Stimulated activated CD8-positive, alpha-beta memory T cell treated with anti-CD3 and anti-CD28 coated beads, Interleukin-4, amount 100 ng/mL, for 1 hour (primary cell): ENCODE measurements at places on chromosomes 2 and 18.

DNA sequence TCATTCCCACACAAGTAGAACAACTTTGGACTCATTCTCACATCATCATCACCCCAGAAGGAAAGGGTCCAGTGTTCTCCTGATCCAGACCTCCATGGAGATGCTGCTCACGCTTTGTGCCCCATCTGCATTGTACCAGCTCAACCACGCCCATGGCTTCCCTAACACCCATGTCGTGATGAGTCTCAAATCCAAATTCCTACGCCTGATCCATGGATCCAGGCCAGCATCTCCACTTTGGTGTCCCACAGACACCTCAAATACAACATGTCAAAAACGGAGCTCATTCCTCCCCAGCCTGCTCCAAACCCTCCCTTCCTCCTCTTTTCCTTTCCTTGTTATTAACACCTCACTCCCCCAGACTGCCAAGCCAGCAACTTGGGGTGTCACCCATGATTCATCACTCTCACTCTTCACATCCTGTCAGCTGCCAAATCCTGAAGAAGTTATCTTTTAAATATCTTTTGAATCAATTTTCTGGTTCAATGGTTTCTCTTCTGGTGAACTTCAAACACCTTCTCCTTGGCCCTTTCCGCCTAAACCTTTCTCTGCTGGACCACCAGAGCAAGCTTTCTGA is 30.2 kb upstream of the FAM124B start:
- no peak for DNase-seq

- no peak for DNase-seq
These were observed 20.1 kb upstream of the FN1 start for GRCh38 chr2:215455958-215456357.

GRCh38 chr2:191554240-191554639 is 123.7 kb upstream of the NABP1 start:
- DNase-seq = no peak

- DNase-seq = no peak
These were observed 97.4 kb upstream of the NABP1 start for GRCh38 chr2:191580581-191580980.

DNA sequence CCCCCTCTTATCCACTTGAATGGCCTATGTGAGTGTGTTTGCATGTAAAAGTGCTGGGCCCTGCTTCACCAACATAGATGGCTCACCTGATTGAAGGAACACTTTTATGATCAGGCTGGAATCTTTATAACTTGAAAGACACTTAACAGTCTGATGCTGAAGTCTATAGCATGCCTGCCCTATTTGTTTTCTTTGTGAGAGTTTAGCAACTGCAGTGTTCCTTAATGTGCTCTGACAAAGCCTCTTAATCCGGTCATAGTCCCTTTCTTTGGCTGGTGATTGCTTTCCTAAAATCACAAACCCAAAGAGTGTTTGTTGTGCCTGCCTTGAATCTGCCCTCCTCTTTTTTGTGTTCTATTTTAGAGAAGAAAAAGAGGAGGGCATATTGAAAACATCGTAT is 1382.8 kb upstream of the CELF4 start:
- no peak for DNase-seq

- DNase-seq = no peak
These were observed 41.9 kb downstream of the MARCO start for GRCh38 chr2:118983915-118984314.

DNA sequence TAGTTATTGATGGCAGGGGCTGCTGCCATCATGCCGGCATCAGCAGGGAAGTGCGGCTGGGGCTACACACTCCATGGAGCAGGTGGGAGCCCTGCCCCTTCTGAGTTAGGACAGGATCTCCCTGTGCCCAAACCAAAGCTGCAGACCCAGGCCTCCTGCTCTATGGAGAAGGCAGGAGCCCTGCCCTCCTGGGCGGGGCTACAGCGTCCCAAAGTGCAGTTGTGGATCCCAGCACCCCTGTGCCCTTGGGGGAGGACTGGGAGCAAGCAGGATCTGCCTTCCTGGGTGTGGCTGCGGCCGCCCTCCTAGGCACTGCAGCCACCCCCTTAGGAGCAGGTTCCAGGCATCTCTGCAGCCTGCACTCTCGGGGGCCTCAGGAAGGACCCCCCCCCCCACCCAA is 1392.4 kb upstream of the SLC39A10 start:
- DNase-seq = no peak

- DNase-seq = no peak
These were observed 526.9 kb upstream of the ID2 start for GRCh38 chr2:8154936-8155335.

DNA sequence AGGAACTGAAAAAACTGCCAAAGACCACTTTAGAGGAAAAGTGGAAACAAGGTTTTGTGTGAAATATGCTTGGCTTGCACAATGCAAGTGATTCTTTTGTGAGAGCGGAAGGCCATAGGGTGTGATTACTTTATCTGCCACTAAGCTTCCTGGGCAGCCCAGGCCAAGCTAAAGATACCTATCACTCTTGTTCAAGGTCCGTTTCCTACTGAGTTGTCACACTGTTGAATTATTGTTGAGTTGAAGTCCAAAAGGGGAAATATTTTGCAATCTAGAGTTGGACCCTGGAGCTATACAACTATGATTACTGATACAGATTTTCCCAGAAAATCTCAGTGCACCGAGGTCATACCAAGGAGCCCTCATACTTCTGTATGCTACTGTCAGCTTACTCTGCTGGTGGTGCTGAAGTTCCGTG is 72.7 kb upstream of the CTAGE1 start:
- DNase-seq = no peak

GRCh38 chr18:76412010-76412817 is 82.8 kb downstream of the ZNF516 start:
- no peak for DNase-seq

GRCh38 chr2:237998530-237998929 is 31.7 kb downstream of the UBE2F start:
- no peak for DNase-seq

DNA sequence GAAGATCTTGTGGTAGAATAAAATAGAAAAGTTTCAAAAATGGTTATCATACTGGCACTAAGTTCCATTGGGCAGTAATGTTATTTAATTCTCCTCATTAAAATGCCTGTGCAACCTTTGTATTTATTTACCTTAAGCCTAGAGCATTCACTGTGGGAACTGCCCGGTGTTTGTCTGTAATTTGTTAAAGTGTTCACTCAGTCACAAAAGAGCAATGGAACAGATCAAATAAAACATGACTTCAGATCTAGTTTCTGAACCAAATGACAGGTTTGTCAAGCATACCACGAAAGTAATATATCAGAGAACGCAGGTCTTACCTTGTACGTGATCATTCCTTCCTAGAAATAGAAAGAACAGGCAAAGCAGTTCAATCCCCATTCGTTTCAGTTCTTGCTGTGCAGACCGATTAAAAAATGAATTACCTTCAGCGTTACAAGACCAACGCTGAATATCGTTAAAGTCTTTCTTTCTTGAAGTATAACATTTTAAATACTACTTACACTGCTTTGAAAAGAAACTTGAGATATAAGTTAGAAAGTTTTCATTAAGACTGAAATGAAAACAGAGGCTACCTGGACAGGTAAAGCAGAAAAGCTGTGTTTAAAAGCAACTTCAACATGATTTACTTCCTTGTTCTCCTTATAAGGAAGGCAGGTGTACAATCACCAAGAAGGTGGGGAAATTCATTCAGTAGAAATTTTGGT is at the start of gene ITGB6:
Gene ITGB6, minus strand, starts transcription at position 590 of the 707 bp plus-strand sequence. Its CDS starts 209 bp downstream, at position 381.
- no peak for DNase-seq

- no peak for DNase-seq
These were observed 46.8 kb upstream of the TBR1 start for GRCh38 chr2:161369311-161369710.

- DNase-seq = no peak
These were observed 40.1 kb downstream of the KCTD18 start for GRCh38 chr2:200469708-200470211.
